ENCODE measurements at places on chromosomes 16 and 17. TPM values are rescaled to one million over a fixed set of nuclear protein-coding genes. Genes with fewer than 3 reads are reported as not detected.

GRCh38 chr16:7398536-7398935, 65.9 kb downstream of the RBFOX1 start:
- no peak for DNase-seq

GRCh38 chr16:82814059-82814458, 187.3 kb downstream of the CDH13 start:
- DNase-seq: no peak

DNA sequence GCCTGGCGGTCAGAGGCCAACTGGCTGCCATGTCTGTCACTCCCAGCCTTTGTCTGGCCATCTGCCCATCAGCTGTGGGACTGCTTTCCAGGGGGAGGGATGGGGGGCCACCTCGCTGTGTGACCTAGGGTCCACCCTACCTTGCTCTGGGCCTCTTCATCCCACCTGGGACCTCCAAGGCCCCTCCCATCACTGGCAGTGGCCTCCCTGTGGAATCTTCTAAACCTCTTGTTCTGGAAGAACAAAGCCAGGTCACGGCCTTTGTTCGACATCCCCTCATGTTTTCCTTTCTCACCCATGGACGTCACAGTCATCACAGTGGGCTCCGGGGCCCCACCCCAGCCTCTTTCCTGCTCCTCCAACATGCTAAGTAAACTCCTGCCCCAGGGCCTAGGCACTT, 24.0 kb downstream of the SPNS2 start:
- DNase-seq: no peak

DNA sequence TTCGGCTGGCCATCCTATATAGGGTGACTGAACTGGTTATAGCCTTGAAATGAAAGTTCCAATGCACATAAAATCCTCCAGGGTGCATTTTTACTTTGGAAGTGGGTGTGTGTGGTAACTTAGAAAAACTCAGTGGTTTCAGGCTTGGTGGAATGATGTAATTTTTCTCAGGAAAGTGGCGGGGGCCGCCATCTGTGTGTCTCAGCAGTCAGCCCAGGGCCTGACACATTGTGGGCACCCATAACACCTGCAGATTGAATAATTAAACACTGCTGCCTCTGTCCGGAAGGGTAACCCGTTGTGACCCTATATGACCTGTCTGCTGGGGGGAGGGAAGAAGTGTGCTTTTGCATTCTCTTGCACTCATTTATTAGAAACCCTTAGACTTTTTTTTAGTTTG, 2.2 kb upstream of the PDP2 start:
- no peak for DNase-seq

Gene KCTD11
- 7.7 TPM for polyA plus RNA-seq

Gene NPW
- 0.59 TPM for polyA plus RNA-seq

GRCh38 chr16:49499869-49500610, 126.4 kb downstream of the C16orf78 start:
- no peak for DNase-seq

DNA sequence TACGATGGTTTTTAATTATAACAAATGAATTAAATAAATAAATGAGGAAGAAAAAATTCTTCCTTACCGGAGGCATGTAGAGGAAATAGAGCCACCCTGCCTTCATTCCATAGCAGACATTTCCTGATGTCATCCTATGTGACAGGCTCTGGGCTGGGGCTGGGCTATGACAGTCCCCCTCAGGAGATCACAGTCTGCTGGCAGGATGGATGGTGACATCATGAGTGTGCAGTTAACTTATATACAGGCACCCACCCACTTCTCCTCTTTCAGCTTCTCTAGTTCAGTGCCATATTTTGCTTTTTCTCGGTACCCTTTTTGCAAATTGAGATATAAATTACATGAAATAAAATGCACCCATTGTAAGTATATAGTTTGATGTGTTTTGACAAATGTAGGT, 6.4 kb upstream of the CMTM3 start:
- DNase-seq: no peak

DNA sequence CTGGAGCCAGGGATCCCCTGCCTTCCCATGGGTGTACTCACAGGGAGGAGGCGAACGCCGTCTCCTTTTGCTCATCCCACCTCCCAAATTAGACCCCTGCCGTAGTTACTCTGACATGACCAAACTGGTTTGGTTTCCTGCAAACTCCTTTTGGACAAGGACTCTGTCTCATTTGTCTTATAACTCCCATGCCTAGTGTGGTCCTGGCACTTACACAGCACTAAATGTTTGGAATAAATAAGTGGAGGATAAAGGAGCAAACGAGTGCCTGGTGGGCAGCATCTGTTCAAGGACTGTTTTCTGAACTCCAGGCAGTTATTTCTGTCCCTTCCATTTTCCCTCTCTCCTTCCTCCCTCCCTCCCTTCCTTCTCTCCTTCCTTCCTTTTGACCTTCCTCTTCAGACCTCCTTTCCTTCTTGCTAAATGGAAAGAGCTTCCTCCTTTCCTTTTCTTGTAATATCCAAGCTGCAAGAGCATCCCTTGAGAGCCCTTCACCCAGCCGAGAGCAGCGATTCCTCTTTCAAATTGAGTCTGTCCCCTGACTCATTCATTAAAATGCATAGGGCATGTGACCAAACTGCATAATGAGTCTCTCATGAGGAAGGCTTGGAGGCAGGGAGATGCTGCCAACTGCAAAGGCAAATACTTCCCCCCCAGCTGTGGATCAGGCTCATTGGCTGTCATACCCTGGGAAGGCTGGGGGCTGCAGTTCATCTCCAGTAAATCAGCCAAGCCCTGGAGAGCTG, 36.8 kb downstream of the CHD9 start:
- peak; percentile 95 for DNase-seq

- DNase-seq: no peak
These were observed 191.4 kb upstream of the CDH5 start for GRCh38 chr16:66175058-66175457.

GRCh38 chr16:67770346-67770991, 35.9 kb downstream of the RANBP10 start:
- no peak for DNase-seq

Gene JPT2
- polyA plus RNA-seq: 38.8 TPM

DNA sequence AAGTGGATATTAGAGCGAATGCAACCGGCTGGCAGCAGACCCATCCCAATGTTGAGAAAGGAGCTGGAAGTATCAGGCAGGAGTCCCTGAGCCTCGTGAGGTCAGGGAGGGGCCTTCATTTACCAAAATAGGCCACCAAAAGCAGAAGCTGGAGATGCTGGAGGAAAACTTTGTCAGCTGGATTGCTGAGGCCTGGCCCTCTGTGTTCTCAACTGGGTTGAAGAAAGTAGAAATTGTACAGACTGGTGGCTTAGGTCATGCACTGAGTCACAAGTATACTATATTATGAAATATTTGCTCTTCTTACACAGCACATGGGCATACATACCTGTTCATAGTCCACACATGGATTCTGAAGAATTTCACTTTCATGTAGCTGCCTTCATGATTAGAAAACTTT, 23.2 kb upstream of the TEKT3 start:
- no peak for DNase-seq

DNA sequence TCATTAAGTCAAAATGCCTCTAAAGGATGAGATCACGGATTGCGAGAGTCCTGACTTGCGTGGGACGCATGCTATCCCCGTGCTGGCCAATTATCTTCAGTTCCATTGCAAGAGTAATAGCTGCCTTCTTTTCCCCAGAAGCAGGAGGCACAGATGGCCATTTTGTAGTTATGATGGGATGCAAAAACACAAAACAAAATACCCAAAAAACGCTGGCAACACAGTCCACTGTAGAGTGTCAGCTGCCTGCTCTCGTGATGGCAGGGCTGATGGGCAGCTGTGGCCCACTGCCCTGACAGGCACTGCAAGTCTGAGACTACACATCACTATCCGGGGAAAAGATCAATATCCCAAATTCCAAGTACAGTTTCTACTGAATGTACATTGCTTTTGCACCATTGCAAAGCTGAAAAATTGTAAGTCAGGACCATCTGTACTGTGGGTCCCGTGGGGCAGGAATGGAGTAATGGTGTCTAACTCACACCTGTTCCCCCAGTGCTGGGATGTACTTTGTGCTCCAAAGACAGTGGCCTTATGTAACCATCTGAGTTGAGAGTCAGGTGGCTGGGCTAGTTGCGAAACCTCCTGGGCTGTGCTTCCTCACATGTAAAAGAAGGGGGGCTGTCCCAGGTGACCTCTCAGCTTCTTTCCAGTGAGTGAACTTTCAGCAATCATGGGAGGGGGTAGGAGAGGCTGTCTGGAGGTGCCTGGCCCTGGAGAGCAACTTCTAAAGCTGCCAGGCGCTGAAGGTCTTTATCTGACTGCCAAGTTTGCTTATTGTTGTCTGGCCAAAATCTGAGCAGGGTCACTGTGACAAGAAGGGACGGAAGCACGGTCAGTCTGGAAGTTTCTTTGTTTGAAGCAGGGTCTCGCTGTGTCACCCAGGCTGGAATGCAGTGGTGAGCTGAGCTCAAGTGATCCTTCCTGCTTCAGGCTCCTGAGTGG, 4.7 kb downstream of the SLC47A1 start:
- peak; percentile 55 for DNase-seq

- DNase-seq: peak; percentile 20
These were observed at the start of gene MYH2 for GRCh38 chr17:10549096-10549842. Gene MYH2, minus strand, starts transcription at chr17:10549658. Its CDS starts 1,738 bp downstream, at chr17:10547920.

- no peak for DNase-seq
These were observed 1.6 kb downstream of the TBX4 start for GRCh38 chr17:61453566-61454380.

Gene CES5A
- not detected for polyA plus RNA-seq

Gene CALB2
- polyA plus RNA-seq: 0.62 TPM

Gene CSH2
- 6.6 TPM for polyA plus RNA-seq

Gene ATP1B2
- 32.3 TPM for polyA plus RNA-seq

Gene GNGT2
- polyA plus RNA-seq: 1.2 TPM

Gene QRICH2
- polyA plus RNA-seq: 4.1 TPM
